DND-41 (cell line): ENCODE measurements at places on chromosomes 11 and 22.

DNA sequence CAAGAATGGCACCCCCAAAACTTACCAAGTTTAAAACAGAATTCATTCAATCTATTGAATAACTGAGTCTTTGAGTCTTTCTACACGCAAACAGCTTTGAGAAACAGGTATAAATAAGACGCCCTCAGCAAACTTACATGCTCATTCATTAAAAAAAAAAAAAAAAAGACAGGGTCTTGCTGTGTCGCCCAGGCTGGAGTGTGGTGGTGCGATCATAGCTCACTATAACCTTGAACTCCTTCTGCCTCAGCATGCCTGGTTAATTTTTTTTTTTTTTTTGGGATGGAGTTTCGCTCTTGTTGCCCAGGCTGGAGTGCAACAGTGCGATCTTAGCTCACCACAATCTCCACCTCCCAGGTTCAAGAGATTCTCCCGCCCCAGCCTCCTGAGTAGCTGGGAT lies 6.1 kb downstream of the PRR14L start:
- no peak for DNase-seq

DNA sequence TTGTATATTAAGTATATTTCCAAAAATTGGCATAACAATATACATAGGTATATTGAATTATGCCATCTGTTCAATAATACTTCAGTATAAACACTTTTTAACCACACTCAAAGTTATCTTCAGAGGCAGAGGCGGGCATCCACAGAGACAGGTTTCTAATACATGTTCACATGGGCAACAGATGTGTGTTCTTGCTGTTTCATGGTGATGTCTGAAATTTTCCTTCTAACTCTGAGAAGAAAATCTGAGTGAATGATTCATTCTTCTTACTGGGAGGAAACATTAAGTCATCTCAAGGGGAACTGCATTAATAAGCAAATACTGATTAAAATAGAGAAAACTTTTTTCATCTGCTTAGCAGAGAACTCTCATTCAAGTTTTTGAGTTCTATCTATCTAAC lies 1074.5 kb downstream of the LRRC4C start:
- no peak for DNase-seq

- no peak for DNase-seq
Observed at GRCh38 chr11:104043142-104043541, 6.7 kb downstream of the DDI1 start.

- DNase-seq = no peak
Observed at GRCh38 chr11:95283650-95284049, 52.6 kb upstream of the SESN3 start.

GRCh38 chr22:39898997-39899396 lies 1.9 kb upstream of the GRAP2 start:
- no peak for DNase-seq

DNA sequence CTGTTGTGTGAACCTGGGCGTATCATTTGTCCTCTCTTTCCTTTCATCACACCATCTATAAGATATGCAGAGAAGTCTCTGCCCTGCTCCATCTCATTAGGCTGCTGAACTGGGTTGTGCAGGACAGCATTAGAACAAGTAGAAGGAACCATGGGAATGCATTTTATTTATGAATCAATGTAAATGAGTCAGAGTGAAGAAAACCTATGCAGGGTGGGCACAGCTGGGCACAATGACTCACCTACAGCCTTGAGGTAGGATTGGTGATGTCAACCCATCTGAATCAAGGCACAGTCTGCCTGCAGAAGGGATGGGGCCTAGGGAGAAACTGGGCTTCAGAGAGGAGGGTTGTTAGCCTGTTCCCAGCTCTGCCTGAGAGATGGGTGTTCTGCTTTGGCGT lies 123.4 kb downstream of the CSNK2A3 start:
- DNase-seq = no peak

- no peak for DNase-seq
Observed at GRCh38 chr22:18095101-18095805, 15.4 kb upstream of the TUBA8 start.
